ENCODE measurements at places on chromosomes 12 and 14.

GRCh38 chr12:130990034-130990433, 36.3 kb downstream of the ADGRD1 start:
- no peak for DNase-seq

- DNase-seq = no peak
These were observed 69.1 kb downstream of the C14orf132 start for GRCh38 chr14:96108061-96108795.

- no peak for DNase-seq
These were observed 12.6 kb downstream of the SERPINA3 start for GRCh38 chr14:94624537-94625352.

GRCh38 chr12:113416091-113416754, 6.0 kb upstream of the SDSL start:
- no peak for DNase-seq

DNA sequence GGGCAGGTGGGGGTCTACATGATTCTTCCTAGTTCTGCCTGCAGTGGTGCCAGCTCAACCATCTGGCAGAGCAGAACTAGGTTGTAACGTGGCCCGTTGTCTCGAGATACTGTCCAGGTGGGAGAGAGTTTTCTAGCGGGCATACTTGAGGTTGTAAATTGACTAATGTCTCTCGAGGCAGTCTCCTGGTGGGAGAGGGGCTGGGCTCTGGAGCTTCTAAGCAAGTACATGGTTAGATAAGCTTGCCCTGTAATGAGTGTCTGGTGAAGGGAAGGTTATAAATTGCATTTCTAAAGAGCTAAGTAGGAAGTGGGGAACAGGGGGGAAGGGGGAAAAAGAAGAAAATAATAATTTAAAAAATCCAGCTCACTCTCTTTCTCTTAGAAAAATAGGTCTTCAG, 18.1 kb downstream of the BDKRB1 start:
- no peak for DNase-seq
